ENCODE measurements at places on chromosomes 3 and 15.

DNA sequence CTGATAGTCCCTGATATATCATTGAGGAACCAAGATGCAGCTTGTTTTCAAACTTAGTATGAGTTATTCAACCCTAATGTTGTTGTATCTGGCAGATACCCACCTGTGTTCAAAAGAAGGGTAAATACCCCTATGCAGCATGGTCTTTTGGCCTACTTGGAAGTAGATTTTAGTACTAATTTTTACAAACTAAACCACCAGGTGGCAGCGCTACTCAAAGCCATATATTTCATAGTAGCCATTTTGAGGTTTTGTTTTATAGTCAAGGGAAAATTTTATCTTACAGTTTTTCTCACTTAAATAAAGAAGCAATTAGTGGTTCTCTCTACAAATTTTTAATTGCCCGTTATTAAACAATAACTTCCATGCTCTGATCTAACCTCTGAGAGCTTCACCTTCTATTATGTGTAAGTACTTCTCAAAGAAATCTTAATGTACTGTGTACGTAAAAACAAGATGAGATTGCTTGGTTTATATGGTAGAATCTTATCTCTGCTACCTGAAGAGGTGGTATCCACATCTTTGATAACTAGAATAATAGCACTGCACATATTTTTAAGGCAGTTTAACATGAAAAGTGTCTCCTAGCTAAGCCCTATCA, 31.5 kb upstream of the MLF1 start:
- no peak for DNase-seq

DNA sequence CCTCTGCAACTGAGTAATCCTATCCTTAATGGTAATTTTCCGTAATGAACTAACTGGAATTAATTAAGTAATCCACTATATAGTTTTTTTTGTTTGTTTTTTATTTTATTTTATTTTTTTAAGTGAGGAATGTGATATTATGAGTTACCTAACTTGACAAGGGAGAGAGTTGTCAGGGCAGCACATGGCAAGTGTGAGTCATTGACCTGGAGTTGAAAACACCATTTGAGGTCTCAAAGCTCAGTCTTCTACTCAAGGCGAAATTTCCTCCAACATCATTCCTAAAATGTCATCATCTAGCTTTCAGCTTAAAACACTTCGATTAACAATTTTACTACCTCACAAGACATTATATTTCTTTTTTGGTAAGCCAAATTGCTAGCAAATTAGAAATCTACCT, 87.8 kb downstream of the NECTIN3 start:
- no peak for DNase-seq

GRCh38 chr15:83413054-83413719, 34.0 kb upstream of the SH3GL3 start:
- DNase-seq: no peak

DNA sequence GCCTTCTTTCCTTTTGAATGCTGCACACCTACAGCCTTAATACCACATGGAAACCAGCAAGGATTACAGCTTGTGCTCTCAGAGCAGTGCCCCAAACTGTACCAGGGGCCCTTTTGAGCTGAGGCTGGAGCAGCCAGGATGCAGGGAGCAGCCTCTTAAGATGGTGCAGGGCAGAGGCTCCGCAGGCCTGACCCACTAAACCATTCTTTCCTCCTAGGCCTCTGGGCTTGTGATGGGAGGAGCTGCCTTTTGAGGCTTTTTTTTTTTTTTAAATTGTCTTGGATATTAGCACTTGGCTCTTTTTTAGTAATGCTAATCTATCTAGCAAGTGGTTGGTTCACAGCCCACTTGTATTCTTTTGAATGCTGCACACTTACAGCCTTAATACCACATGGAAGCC, 37.7 kb downstream of the PFN2 start:
- no peak for DNase-seq

GRCh38 chr3:132561003-132561402, 36.1 kb upstream of the ACKR4 start:
- no peak for DNase-seq

- DNase-seq: peak; percentile 60
Observed at GRCh38 chr3:17755836-17756235, 13.4 kb upstream of the TBC1D5 start.

DNA sequence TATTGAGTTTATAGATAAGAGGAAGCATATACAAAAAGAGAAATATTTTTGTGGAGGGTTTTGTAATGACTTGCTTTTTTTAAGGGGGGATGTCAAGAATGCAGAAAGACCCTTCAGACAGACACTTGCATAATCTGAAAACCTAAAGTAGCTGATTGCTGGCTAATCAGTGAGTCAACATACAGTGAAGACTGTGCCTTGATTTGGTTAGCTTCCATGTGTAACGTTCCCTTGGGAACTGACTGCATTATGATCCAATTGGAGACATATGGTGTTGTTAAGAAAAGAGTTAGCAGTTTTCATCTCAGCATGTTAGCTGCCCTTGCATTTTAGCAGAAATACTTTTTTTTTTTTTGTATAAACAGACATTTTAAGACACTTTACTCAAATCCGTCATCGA, 483.2 kb downstream of the RBMS3 start:
- no peak for DNase-seq

- DNase-seq: no peak
Observed at GRCh38 chr15:40691737-40692136, 3.2 kb upstream of the RAD51 start.
